ENCODE measurements at places on chromosomes 7 and 10.

DNA sequence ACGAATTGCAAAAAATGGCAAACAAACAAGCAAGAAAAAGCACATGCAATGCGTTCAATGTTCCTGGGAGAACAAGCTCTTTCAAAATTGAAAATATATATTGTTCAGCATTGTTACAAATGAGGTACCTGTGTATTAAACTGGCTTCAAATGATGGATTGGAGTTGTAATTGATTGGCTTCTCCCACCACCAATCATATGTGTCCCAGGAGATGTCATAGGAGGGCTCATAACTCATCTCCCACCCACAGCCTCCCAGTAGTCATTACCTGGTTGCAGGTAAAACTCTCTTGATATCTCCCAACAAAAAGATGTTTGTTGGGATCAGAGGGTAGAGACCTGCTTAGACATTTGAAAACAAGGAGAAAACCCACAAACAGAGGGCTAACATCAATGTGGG, 302.9 kb downstream of the BAMBI start:
- DNase-seq = no peak

DNA sequence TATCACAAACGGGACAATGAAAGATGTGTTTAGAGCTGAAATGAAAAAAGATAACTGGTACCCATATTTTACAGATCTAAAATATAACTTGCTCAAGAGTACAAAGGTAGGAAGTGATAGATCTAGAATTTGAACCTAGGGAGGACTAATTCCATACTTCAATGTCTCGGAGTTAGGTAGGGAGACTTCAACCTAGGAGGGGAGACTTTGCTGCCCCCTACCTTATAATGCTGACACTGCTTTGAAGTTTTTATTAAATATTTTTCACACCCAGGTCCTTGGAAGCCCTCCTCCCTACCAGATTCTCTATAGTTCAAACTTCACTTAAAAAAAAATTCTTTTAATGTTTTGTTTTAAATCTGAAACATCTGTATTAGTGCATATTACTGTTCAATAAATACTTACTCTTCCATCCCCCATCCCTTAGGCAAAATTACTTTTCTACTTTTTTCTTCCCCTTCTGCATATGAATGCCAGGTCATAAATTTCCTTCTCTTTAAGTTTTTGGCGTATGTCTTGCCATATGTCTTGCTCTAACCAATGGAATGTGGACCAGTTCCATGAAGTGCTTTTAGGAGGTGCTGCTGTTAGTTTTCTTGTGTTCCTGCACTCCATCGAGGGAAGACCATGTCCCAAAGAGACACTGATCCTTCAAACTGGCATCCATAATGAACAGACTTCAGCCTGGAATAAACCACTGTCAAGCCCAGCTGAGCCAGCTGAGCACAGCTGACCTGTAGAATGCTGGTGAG, 57.8 kb downstream of the MICU1 start:
- peak; percentile 20 for DNase-seq

DNA sequence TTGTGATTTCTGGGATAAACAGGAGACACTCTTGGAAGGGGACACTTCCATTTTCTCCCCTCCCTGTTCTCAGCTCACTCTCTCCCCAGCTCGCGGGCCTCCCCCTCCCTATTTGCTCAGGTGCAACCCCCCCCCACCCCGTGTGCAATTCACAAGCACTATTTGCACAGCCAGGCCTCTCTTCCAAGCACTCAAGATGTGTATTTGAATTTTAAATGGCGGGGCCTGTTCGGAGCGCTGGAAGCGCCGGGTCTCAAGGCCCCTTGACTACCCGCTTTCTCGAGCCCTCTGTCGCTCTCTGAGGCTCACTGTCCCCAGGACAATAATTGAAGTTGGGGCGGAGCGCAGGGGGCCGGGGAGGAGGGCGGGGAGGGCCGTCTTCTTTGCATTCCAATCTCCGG, 7.8 kb downstream of the SHH start:
- no peak for DNase-seq

GRCh38 chr7:70492625-70493024, 639.3 kb upstream of the GALNT17 start:
- DNase-seq = no peak

- no peak for DNase-seq
These were observed 224.1 kb downstream of the CCSER2 start for GRCh38 chr10:84552478-84552877.

GRCh38 chr7:2953099-2953498, 90.6 kb downstream of the CARD11 start:
- DNase-seq = no peak

DNA sequence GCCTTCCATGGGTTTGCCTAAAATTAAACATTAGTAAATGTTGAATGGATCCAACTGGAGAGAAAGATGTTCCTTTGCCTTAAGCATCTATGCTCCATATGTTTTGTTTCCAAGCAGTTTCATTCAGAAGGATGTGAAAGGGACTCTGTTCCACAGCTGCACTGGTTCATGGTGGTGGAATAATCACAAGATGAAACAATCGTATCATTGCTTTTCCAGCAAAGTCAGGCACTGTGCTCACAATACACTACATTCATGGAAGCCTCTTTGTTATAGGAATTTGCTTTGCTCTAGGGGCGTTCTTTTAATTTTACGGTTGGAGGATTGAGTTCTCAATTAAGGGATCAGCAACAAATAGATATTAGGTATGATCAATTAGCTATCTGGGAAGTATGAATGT, 33.8 kb downstream of the RAMP3 start:
- no peak for DNase-seq

DNA sequence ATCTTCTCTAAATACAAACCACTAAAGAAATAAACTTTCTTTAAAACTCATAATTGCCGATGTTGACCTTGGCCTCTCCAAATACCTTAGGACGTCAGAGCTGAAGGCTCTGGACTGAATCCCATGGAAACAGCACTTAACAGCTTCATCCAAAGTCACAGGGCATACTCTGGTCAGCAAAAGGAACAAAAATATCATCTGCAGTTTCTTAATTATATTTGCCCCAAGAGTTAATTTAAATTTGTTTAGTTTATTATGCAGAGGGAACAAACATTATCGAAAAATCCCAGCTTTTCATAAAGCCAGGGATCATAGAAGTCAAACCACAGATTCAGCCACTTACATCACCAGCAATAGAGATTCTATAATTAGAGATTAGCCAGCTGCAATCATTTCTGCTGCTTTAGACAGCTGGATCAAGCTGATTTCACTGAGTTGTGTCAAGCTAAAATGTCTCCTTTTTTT, 20.5 kb upstream of the FAM13C start:
- DNase-seq = no peak

Measured in MV-4-11 (cell line).